ENCODE measurements at places on chromosomes 1 and 21. TPM values are rescaled to one million over a fixed set of nuclear protein-coding genes. Genes with fewer than 3 reads are reported as not detected.
A peak's percentile ranks its signal among the peaks of the same experiment; 100 is the strongest.

LHX4 gene
- not detected for total RNA-seq

GRCh38 chr1:155079487-155080311 lies 1.1 kb downstream of the EFNA3 start:
- no peak for DNase-seq

GRCh38 chr1:17207966-17208418 lies 3.1 kb downstream of the PADI1 start:
- peak; percentile 92 for DNase-seq

SPRR2G gene
- total RNA-seq = not detected

DNA sequence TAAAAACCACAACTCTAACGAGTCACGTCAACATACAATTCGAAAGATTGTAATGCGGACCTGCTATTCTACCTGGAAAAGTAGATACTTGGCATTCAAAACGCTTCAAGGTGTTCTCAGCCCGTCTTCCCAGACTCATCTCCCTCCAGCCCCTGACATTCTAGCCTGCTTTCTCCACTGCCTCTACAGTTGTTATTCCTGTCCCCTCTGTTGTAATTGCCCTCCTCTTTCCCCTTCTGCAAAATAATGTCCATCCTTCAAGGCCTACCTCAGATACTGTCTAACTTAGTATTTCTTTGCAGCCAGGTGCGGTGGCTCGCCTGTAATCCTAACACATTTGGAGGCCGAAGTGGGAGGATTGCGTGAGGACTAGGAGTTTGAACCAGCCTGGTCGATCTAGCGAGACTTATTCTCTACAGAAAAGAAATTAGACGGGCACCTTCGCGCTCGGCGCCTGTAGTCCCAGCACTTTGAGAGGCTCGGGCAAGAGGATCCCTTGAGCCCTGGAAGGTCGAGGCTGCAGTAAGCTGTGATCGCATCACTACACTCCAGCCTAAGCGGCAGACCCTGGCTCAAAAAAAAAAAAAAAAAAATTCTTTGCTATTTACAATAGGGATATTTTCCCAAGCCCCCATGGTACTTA lies 756 bp upstream of the RBM34 start:
- no peak for DNase-seq

DNA sequence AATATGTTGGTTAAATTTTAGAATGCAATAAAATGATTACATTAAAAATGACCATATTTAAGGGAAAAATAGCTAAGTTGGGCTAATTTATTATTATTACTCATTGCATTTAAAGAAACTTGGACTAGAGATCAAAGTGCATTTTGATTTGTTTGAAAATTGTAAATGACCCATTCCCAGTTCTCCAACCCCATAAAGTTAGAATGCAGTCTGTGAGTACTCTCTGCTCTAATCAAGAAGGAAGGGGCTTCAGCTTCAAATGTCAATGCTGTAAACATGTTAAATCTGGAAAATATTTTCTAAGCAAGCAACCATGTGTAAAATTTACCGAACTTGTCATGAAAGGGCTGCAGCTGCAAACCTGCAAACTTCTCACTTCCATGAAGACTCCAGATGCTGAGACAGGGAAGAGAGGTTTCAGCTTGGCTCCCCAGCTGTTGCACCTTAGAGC lies 232.7 kb downstream of the TTLL7 start:
- no peak for DNase-seq

PODN gene
- total RNA-seq = not detected

FCRL4 gene
- not detected for total RNA-seq

GRCh38 chr1:39757501-39757900 lies 13.6 kb downstream of the OXCT2 start:
- no peak for DNase-seq

- DNase-seq = no peak
Measured at GRCh38 chr1:173876732-173877131, 8.6 kb downstream of the ZBTB37 start.

DNA sequence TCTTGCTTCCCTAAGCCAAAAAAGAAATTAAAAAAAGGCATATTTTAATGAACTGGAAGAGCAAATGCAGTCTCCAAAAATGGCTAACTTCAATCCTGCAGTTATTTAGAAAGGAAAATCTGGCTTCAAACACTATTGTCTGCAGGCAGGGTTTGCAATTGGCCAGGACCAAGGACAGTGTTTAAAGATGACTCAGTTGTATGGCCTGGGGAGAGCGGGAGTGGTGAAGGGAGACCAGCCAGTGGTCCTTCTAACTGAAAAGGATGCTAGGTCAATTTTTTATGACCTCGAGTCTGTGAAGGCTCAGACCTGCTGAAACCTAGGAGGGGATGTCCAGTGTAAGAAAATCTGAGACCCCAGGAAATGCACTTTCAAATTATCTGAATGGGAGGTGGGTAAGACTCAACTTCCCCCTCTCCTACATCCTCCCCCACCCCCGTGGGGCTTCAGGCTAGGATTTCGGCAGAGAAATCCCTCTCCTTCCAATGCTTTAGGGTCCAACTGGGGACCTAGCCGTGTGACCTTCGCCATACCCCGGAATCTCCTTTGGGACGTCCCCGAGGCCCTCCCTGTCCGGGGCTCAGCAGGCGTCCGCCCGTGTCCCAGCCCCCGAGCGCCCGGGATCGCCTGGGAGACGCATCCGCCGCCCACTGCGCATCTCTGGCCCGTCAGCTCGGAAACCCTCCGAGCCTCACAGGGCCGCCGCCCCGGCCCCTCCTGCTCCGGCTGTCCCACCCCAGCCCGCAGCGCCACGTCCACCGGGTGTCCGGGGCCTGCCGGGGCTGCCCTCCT lies 602 bp upstream of the RIMKLA start:
- DNase-seq = peak; percentile 23

GRCh38 chr1:159009287-159009686 lies 420 bp upstream of the IFI16 start:
- DNase-seq = no peak

GRCh38 chr21:27703791-27704190 lies 736.9 kb upstream of the ADAMTS5 start:
- no peak for DNase-seq

HES2 gene
- 5.0 TPM for total RNA-seq

DNA sequence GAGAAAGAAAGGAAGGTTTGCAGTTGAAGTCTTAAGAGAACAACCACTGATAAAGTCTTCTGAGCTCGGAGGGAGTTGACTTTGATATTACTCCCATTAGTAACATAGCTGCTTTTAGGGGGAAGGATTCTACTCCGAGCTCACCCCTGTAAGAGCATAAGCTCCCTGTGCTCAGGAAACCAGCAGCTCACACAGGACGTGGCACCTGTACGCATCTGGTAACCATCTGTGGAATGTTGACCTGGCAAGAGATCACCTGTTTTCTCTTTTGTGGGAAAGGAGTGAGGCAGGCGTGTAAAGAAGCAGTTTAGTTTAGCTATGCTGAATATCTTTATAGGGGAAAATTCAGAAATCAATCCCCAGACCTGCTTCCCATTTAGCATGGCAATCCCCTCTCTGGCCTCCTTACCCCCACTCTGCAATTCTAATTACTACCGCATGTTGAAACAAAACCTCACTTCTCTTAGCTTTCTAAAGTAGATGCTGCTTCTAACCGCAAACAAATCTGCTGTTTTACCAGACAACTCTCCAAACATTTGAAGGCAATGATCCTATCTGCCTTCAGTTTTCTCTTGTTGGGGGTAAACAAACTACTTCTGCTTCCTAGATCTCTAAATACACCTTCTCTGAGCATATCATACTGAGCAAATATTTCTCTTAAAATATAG lies 121.8 kb upstream of the KCNK1 start:
- no peak for DNase-seq

GRCh38 chr1:226111098-226111882 lies 48.8 kb downstream of the H3-3A start:
- no peak for DNase-seq

MRAP gene
- not detected for total RNA-seq

PANK4 gene
- total RNA-seq = 25.4 TPM

DIPK1A gene
- total RNA-seq = 3.8 TPM

KCNC4 gene
- total RNA-seq = 1.1 TPM

DNA sequence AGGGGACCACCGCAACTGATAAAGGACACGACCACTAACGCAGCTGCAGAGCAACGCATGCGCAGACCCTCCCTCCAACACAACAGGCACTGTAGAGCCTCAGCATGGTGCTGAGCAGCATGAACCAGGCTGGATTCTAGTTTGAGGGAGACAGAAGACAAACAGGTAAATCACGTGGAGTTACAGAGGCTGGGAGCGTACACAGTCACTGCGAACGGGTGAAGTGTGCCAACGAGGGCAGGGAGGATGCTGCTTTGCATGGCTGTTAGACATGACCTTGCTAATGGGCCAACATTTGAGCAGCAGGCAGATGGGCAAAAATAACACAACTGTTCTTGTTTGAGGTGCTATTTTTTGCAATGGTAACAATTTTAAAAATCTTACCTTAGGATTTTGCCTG lies 55.2 kb upstream of the NADK start:
- DNase-seq = no peak

DNA sequence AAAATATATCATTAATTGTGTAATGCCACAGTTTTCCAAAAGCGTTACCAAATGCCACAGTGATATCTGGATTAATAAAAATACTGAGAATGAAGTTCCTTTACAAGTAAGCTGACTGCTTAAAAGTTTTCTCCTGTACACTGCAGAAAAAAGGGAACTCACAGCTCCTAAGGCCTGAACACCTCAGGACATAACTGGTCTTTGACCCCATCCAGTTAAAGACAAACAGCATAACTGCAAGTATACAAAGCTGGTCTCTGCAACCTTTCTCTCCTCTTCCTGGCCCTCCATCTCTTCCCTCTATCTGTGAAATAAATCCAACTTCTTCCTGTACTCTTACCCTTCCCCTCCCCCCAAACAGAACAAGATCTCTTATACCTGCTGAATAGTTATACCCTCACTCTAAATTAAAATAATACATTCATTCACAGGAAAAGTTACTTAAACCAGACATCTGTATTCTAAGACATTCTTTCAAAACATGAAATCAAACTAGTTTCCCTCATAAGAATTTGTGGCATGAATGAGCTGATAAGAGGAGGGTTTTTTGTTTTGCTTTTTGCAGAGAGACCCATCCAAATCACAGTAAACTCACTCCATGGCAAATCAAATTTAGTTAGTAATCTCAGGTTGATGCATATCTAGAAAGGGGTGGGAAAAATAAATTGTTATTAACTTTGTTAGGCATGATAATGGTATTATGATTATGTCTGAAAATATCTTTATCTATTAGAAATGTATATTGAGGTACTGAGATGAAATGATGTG lies 2.9 kb downstream of the DIPK1A start:
- DNase-seq = no peak

TSPEAR gene
- total RNA-seq = not detected

RGS1 gene
- total RNA-seq = not detected

GRCh38 chr1:164718821-164719220 lies 159.8 kb downstream of the PBX1 start:
- no peak for DNase-seq

DNA sequence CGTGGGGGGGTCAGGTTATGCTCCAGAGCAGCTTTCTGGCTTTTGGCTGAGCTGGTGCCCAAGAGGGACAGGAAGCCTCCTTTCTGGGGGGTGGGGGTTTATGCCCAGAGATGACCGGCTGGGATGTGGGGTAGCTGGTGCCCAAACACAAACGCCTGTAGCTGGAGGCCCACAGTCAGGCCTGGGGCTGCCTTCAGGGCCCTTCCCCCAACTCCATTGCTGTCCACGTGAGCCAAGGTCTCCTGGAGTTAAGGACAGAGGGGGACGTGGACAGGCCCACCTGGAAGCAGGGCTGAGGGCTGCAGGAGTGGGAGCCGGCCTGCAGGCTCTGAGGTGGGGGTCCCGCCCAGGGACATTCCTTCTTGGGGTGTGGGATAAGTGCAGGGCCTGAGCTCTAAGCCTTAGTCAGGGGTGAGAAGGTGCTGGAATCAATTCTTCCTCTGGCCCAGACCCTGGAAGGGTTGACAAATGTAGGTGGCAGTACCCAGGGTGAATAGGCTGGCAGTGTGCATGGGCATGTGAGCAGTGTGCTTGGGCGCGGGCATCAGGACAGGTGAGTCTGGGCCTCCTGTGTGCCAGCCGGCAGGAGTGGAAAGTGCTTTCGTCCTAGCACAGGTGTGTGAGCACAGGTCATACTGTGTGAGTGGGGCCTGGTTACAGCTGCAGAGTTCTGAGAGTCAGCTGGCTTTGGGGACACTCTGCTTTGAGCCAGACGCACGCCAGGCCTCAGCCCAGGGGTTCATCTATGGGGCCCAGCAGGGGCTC lies 6.8 kb downstream of the CPLANE2 start:
- DNase-seq = no peak

DNA sequence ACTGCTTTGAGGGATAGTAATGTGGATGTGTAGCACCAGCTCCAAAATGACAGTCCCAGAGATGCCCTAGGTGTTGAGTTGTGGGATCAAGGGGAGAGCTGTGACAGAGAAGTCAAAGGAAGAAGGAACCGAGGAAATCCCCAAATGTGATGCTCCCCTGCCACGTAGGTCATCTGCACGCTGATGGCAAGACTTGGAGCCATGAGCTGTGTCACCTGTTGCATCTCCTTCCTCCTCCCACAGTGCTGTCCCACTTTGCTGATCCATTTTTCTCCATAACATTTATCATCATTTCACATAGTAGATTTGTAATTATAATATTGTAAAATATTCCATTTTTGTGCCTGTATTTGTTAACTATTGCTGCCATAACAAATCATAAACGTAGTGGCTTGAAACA lies 17.6 kb upstream of the RCAN1 start:
- DNase-seq = no peak

DNA sequence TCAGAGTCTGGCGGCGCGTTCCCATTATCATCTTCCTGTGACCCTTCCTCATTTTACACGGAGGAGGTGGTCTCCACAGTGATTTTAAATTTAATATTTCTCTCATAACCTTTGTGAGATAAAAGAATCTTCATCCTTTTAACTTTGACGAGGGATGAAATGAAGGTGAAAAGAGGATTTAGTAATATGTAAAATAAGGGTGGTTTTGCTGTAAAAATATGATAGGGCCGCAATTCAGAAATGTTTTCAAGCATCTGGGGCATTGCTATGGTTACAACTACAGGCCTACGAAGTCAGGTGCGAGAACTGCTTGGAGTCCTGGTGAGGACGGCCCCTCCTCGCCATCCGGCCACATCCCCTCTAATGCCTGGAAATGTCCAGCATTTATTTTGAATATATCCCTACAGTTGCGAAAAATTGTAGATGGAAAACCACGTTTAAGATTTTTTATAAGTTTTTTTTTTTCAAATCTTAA lies 422 bp upstream of the RSBN1 start:
- no peak for DNase-seq

DNA sequence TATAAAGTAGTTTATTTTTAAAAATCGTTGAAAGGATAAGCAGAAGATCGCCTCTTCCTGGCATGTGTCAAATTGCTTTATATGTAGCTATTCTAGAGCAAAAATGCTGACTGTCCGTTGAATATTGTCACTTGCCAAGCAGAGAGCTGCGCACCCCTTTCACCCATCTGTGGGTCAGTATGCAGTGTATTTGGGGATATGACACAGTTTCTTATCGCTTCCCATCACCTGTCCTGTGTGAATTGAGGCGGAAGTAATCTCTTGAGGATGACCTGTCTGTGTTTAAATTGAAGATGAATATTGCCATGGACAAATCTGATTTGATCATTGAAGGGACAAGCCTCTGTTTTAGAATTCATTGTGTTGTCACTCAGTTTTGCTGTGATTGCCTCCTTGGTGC lies 52.2 kb downstream of the POFUT2 start:
- DNase-seq = no peak

- DNase-seq = no peak
Measured at GRCh38 chr1:6208723-6209660, 3.1 kb downstream of the RNF207 start.

ASTN1 gene
- total RNA-seq = not detected

Measured in MCF 10A (cell line).